Stimulated activated CD8-positive, alpha-beta memory T cell treated with anti-CD3 and anti-CD28 coated beads, Interleukin-7, amount 100 ng/mL, for 1 hour (primary cell): ENCODE measurements at places on chromosomes 5 and 9.
A peak's percentile ranks its signal among the peaks of the same experiment; 100 is the strongest.

DNA sequence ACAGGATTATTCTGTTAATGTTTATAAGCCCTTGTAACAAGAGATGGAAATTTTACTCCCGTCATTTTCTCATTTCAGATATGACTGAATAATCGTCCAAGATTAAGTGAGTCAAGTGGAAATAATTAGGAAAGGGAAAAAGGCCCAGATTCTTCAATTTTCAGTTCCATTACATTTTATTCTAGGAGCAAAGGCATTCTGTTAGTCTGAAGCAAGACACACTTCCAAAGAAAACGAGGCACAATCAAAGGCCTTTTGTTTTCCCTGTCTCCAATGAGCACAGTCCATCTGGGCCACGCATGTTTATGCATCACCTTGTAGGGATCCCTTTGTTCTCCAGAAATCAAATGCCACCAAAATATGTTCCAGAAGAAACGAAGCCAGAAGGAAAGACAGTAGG lies 382.9 kb upstream of the RFX3 start:
- no peak for DNase-seq

DNA sequence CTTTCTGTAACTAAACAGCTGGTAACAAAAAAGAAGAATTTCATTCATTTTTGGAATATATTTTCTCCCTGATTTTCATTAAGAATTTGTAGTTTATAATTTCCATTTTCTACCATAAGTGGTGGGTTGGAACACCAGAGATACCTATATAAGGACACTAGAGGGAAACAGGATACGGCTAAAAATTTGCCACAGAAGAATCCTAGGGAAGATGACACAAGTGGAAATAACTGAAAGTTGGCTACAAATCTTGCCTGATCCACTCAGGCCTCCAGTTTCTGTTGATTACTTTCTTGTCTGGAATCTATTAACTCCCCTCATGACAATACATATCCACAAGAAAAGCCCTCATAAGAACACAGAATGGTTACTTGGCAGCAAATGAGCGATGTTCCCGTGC lies 46.8 kb downstream of the FREM1 start:
- no peak for DNase-seq

DNA sequence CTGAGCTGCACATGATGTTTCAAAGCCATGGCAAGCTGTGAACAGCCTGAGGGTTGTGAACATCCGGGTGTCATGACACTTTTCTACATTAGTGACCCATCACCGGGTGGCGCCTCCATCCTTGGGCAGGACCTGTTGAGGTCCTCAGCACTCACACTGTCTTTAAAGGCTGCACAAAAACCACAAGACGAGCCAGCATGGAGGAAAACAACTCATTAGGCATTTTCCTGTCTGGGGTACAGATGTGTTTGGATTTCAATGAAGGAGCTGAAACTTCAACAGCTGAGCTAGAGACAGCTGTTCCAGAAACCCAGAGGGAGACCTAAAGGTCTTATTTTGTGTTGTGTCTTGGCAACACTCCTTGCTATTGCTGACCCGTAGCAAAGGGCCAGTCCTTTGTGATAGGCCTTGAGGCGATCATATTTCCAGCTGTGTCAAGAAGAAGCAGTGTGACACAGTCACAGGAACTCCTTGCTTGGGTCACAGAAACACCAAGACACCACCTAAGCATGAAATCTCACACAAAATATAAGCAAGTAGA lies 151.8 kb upstream of the VLDLR start:
- no peak for DNase-seq

DNA sequence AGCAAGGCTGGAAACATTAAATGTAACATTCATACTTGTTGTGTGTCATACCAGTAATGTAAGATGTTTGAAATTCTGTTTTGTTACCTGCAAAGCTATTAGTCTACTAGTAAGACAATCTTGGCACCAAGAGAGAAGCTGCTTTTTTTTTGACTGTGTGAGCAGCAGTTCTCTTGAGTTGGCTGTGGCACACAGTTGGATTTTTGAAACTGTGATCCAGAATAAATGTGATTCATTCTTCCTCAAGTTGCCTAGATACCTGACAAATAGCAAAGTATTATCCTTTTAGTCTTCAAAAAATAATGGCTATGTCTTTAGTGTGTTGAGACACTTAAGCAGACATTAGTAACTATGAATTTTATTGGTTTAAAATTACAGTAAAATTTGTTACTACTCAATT lies 57.2 kb upstream of the HAPLN1 start:
- DNase-seq = no peak

- DNase-seq = no peak
Measured at GRCh38 chr5:93791518-93791972, 50.1 kb upstream of the POU5F2 start.

GRCh38 chr9:136273244-136273865 lies 27.7 kb upstream of the QSOX2 start:
- DNase-seq = no peak

GRCh38 chr5:135046661-135047346 lies 12.8 kb upstream of the PITX1 start:
- DNase-seq = no peak

DNA sequence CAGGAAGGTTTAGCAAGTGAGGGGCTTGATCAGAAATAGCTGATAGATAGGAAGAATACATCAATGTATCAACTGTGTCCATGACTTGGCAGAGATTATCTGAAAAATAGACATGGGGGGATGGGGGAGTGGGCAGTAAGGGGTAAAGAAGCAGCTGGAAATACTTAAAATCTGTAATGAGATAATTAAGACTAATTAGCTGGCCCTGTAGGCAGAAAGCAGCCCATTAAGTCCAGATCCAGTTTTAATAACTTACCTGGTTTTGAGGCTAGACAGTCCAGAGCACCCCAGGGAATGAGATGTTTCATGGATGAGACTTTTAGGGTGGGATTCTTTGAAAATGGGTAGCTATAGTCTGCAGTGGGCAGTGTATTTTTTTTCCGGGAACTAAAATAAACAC lies 116.9 kb upstream of the TLX3 start:
- DNase-seq = no peak

- no peak for DNase-seq
Measured at GRCh38 chr5:164876793-164877192, 1371.4 kb downstream of the MAT2B start.

- peak; percentile 53 for DNase-seq
Measured at GRCh38 chr9:70411930-70412831, 2.3 kb downstream of the KLF9 start.

DNA sequence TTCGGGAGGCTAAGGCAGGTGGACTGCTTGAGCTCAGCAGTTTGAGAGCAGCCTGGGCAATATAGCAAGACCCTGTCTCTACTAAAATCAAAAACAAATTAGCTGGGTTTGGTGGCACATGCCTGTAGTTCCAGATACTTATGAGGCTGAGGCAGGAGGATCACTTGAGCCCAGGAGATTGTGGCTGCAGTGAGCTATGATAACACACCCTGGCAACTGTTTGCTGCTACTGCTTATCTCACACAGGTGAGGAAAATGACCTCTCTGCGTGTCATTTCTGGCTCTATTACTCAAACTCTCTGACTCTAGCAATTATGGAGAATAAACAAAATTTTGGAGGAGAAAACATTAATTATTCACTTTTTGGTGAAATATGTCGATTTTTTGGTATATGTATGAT lies 45.3 kb upstream of the TMC1 start:
- DNase-seq = no peak

DNA sequence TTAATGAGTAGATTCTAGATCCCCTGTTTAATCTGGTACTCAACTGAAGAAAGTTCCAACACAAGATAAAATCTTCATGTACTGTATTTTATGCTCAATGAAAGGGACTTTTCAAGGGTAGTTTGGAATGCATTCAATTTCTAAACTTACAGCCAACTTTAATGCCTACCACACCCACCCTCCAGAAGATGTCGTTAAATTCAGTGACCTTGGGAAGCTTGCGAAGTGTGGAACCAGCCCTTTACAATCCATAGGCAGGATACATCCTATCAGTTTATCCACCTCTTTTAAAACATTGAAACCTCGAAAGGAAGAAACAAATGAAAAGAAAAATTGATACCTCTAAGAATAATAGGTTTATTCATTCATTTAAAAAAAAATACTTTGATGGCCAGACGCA lies 20.2 kb downstream of the TRPM6 start:
- no peak for DNase-seq

DNA sequence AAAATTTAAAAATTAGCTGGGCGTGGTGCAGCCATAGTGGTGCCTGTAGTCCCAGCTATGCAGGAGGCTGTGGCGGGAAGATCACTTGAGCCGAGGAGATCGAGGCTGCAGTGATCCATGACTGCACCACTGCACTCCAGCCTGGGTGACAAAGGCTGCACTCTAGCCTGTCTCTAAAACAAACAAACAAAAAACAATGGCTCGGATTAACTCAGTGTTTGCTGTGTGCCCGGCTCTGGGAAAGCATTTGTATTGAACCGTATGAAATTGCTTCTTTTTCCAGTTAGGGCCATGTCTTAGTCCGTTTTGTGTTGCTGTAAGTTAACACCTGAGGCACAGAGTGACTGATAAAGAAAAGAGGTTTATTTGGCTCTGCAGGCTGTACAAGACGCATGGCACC lies 62.6 kb downstream of the CFAP77 start:
- no peak for DNase-seq

DNA sequence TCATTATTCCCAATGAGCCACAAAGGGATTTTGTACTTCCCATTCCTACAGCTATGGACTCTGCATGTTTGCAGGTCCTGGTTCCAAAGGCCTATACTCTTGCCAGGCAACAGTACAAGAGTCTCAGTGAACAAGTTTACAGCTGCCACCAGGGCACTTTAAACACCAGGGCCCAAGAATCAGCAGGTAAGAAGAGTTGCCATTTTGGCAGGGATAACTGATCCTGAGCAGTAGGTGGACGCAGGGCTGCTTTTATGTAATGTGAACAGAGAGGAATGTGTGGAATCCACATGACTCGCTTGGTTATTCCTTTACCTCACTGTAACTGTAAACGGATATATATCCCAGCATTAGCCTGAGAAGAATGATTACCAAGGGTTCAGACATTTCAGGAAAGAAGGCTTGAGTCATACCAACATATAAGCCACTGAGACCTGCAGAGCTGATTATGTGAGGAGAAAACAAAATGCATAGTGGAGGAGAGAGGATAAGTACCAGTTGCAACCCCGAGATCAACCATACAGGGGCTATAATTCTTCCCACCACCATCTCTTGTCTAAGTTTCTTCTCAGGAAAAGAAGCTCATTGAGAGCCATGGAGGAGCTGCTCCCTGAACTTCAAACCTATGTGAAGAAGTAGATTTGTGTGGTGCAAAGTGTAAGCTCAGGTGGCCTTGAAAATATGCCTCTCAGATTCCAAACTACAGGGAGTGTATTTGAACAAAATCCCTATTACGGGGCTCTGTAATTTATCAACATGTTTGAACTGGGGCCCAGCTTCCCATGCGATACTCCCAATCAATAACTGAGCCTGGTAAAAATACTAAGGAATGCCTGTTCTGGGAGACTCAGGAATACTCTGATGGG lies 24.6 kb downstream of the RAPGEF6 start:
- no peak for DNase-seq

DNA sequence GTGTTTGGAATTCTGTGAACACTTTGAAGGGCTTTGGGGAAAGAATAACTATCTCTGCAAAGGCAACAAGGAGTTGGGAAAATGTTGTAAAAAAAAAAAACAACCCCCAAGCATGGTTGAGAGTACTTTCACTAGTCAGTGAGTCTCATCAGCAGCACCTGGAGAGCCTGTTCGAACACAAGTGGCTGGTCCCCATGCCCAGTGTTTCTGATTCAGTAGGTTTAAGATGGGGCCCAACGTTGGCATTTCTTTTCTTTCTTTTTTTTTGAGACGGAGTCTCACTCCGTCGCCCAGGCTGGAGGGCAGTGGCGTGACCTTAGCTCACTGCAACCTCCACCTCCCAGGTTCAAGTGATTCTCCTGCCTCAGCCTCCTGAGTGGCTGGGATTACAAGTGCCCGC lies 59.5 kb downstream of the KLF4 start:
- DNase-seq = no peak

DNA sequence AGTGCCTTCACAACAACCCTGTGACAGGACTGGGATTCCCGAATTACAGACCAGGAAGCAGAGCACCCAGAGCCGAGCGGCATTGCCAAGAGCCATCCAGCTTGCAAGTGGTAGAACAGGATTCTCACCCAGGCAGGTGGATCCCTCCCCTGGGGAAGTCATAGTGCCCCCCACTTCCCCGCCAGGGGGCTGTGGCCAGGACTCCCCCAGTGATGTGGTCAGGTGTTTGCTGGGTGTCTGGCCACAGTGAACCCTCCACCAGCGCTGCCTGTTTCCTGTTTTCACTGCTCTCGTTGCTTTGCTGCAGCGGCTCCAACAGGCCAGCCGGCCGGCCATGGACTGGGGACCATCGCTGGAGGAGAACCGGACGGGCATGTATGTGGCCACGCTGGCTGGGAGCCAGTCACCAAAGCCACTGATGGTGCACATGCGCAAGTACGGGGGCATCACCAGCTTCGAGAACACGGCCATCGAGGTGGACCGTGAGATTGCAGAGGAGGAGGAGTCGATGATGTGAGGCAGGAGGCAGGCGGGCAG lies 19.3 kb downstream of the SLC6A7 start:
- peak; percentile 2 for DNase-seq

DNA sequence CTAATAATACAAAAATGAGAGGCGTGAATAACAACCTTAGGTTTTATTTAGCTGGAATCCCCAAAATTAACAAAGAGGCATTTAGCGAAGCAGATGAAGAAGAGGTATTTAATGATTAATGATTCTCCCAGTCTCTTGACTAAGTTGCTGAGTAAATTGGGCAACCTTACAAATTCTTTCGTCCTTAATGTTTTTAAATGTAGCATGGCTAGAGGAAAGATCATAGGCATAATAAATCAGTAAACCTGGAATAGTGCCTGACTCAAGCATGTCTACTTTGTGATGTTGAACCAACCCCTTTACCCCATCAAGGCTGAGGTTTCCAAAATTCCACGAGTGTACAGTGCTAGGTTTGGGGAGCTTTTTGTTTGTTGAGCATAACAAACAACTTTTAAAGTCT lies 7.9 kb downstream of the BHMT start:
- no peak for DNase-seq

DNA sequence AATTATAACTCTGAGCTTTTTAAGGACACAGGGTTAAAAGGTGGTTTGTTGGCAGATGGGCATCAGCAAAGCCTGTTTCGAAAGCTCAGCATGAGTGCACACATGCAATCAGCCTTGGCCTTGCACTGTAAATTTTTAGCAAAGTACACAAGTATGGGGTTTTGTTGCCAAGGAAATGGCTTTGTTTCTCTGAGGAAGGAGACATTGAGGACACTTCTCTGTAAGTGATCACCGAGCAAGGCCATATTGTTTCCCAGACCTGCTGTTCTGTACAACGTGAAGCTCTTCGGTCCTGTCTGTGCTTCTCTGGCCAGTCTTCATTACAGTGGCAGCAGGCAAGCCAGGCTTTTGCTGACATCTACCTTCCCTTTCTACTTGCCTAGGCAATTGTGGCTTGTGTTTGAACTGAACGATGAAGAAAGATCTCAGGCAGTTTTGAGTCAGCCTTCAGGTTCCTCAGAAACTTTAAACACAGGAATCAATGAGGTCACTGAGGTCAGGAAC lies 27.9 kb upstream of the GLRX start:
- no peak for DNase-seq

- DNase-seq = no peak
Measured at GRCh38 chr5:485946-486491, 38.2 kb downstream of the SLC9A3 start.

- DNase-seq = no peak
Measured at GRCh38 chr9:80842389-80842788, 847.0 kb downstream of the TLE1 start.
